H9 (cell line): ENCODE measurements at places on chromosomes 2 and 18.

DNA sequence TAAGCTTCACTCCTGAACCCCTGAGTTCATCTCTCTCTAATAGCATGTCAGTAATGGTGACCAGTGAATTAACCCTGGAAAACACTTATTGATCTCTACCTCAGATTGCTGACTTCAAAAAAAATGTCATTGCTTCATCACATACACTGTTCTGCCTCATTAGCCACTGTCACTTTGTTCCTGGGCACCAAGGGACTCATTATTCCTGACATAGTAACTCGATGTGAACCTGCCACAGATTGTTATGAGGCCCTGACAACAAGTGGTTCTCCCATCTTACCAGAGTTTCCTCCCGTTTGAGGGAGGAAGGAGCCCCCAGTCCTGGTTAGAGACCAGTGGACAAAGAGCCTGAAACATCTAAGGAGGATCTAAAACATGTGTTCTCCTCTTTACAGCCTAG, 403.3 kb upstream of the SMIM21 start:
- DNase-seq: no peak

DNA sequence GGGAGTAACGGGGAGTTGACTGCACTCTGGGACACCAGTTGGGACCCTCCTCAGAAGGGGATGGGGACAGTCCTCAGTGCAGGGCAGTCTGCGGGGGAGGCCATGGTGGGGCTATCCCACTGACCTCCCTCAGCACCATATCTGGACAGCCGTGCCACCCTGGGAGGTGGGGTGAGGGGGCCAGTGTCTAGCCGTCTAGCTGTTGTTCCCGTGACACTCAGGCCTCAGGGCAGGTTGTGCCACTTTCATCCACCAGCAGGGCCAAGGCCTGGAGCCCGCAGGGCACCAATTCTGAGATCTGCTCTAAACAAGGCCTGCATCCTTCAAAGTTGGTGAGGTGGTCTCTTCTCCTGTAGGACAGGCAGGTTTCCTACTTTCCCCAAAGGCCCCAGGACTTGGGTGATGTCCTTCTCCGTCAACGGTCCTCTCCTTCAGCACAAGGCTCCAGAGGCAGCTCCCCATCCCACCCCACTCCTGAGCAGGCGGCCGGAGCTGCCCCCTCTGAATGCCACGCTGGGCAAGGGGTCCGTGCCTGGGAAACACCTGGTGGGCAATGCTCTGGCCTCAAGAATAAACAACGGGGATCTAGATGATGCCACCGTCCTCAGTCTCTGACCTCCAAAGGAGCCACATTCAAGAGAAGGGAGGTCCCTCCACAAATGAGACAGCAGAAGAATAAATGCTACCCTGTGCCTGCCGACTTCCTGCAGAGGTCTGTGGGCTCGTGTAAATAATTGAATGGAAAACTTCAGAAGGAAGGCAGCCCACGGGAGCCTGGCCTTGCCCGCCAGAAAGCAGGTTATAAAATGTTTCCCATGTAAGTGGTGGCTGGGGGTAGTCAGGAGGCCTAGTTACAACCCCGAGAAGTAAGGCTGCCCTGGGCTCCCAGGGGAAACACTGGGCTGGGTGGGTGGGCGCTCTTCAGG, 42.8 kb upstream of the PTMA start:
- DNase-seq: peak; percentile 31

- DNase-seq: no peak
Measured at GRCh38 chr18:2222270-2223185, 348.8 kb downstream of the METTL4 start.

DNA sequence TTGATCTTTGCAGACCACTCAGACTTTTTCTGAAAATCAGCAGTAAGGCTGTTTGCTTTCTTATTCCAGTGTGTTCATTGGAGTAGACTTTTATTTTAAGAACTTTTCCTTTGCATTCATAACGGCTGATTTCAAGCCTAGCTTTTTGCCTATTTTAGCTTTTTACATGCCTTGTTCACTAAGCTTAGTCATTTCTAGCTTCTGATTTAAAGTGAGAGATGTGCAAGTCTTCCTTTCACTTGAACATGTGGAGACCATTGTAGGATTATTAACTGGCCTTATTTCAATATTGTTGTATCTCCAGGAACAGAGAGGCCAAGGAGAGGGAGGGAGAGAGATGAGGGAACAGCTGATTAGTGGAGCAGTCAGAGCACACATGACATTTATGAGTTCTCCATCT, 32.1 kb downstream of the RNMT start:
- no peak for DNase-seq

DNA sequence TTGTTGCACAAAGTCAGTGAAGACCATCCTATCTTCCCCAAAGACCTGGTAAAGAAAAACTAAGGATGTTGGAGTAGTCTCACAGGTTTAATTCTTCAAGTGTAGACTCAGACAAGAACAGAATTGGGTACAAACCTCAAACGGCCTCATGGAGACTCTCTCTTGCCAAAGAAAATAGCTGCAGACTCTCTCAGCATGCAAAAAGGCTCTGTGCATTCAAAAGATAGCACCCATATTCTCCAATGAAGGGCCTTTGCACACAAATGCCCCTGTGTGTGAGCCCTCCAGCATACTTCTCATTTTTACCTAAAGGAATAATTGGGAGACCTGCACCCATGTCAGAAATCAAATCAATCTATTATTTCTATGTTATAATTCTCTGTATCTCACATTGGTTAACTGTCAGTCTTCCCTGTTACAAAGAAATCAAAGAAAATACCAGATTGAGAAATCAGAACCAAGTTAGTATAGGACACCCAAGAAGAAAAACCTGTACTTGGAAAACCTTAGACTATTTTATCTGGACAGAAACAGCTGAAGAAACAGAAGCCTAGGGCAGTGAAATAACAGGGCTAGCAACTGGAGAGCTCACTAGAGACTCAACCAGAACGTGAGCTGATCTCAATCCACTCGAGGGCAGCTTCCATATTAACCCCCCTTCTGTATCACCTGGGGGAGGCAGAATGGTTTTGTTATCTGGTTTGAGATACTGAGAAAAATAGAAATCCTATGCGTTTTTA, 134.7 kb upstream of the DNAJC10 start:
- no peak for DNase-seq

GRCh38 chr2:199572571-199572970, 114.8 kb upstream of the SATB2 start:
- DNase-seq: no peak

- DNase-seq: peak; percentile 68
Measured at GRCh38 chr18:25921677-25922421, 168.6 kb downstream of the SS18 start.

DNA sequence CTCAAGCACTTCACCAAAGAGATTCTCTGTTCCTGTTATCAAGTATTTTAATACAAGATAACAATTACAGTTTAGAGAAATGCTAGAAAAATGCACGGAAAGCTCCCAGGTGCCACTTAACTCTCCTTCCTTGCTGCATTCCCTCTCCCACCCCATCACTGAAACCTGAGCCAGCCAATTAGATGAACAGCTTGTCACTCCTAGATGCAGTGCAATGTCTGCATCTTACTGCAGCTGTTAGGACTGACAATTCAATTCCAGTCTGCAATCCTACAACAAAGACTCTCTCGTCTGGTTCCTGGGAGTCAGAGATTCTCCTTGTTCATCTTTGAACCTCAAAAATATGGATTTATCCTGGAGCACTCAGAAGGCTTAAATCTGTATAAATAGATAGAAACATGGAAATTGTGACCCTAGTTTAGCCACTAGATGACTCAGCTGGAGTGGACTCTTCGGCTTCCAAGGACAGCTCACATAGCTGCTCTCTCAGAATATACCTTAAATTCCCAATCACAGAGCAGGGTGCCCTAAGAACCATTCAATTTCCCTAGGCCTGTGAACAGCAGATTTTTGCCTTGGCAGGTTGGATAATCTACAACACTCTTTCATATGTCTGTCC, 311.1 kb downstream of the NRXN1 start:
- peak; percentile 57 for DNase-seq

DNA sequence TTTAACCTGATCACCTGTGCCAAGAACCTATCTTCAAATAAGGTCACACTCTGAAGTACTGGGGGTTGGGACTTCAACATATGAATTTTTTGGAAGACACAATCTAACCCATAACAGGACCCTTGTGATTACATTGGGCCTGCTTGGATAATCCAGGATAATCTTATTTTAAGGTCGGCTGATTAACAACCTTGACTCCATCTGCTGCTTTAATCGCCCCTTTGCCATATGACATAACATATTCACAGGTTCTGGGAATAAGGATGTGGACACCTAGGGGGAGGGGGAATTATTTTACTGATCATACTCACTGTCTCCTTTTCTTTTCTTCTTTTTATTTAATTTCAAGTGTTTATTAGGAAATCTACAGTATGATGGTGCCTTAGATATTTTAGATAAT, 34.8 kb downstream of the CDH20 start:
- DNase-seq: no peak

- no peak for DNase-seq
Measured at GRCh38 chr2:221555494-221555846, 16.6 kb downstream of the EPHA4 start.

DNA sequence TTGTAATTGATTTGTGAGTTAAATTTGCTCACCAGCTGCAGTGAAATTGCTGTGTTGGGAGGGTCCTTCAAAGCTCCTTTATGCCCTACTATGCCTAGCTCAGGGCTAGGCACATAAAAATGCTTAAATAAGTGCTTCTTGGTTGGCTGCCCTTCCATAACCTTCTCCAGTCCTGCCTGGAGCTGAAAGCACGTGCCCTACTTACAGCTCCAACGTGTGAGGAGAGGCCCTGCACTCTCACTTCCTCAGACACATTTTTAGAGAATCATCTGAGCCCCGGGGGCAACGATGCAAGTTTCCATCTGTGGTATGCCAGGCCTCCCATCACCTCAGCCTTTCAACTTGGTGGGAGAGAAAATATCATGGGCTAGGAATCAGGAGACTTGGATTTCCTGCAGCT, 202.7 kb downstream of the BCL11A start:
- no peak for DNase-seq

DNA sequence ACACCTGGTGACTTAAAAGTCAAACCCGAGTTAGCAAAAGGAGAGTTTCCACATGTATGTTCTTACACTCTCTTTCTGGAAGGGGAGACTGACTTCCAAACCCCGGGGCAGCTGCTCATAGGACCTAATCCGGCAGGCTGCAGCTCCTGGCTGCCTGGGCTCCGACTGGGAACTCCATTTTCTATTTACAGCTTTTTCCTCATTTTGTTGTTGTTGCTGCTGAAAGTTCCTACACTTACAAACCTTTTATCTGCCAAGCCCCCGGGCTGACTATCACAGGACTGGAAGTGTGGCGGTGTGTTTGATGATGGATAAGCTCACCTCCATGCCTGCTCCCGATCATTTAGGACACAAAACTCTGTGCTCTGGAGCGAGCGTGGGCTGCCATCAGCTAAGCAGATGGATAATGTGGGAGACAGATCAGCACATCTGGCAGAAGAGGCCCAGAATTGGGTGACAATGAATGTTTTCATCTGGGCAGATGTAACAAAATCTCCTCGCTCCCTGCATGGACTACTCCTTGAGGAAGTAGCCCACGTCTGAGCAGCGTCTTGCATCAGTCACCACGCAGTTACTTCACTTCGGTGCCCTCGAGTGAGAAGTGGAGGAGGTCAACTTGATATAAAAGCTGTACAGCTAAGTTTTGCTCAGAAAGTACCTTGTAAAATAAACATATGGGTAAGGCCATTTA, 114.4 kb upstream of the COPS8 start:
- no peak for DNase-seq

DNA sequence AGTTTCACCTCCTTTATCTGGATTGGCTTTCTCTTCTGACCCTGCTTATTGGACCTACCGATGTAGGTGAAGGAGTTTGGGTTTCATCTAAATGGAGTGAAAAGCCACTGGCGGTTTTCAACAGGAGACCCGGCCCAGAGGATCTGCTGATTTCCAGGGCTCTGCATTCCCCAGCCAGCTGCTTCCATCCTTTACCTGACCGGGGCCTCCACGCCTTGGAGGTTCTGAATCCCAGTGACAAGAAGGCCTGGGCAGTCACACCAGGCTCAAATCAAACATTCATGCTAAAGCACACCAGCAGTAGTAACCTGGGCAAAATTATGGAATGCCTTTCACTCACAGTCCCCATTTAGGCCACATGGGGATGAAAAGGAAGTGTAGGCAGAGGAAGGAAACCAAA, 30.0 kb upstream of the RTTN start:
- no peak for DNase-seq

DNA sequence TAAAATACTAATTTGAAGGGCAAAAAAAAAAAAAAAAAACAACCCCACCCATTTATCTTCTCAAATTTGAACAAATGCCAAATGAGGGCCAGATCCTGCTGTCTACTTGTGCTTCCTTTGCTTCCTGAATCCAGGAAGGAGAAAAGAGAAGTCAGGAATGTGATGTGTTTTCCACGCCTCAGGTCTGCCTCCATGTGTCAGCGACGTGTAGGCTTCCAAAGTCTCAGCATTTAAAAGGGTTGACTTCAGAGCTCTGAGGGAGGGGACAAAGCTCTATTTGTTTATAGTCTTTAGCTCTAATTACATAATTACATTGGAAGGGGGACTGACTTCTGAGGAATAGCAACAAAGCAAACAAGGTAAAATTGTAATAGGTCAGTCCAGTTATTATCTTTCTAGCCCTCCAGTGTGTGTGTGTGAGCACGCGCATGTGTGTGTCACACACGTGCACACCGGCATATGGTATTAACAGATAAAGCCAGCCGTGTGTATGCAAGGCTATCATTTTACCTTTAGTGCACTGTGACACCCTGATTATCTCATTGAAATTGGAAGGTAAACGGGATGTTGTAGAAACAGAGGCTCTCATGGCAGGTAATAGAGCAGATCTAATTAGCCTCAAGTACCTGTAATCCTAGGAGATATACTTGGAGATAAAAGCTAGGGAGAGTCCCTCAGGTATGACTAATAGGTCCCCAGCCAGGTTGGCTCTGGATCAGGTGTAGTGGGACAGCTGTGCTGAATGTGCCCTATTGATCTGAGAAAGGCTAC, 911.4 kb upstream of the ZEB2 start:
- DNase-seq: peak; percentile 38

DNA sequence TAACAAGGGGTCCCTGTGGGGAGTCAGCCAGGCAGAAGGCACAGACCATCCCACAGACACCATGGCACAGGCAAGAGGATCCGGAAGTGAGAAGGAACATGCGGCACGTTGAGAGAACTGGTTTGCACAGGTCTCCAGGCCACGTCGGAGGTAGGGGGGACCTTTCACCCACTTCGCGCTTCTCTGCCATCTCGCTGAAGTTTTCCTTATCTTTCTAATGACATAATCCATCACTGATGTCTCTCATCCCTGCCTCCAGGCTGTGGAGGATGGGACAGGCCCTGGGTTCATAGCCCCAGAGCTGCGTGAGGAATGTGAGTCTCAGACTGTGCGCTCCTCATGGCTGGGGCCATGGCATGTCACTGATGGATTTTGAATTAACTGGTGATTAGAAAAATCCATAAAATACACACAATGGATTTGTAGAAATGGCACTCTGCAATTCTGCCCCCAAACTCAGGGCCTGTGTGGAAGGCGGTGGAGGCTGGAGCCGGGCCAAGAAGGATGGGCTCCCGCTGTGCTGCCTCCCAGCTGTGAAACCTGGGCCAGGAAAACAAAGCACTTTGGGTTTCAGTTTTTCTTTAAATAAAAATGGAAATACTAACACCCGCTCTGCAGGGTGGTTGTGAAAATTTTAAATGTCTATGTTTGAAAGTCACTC, 113.3 kb upstream of the ALKAL2 start:
- DNase-seq: no peak

- DNase-seq: no peak
Measured at GRCh38 chr2:209806318-209806717, 34.7 kb downstream of the UNC80 start.
